ENCODE measurements at places on chromosomes 6 and 20.

GRCh38 chr6:25743868-25744267, 10.7 kb upstream of the SLC17A4 start:
- peak; percentile 2 for DNase-seq

DNA sequence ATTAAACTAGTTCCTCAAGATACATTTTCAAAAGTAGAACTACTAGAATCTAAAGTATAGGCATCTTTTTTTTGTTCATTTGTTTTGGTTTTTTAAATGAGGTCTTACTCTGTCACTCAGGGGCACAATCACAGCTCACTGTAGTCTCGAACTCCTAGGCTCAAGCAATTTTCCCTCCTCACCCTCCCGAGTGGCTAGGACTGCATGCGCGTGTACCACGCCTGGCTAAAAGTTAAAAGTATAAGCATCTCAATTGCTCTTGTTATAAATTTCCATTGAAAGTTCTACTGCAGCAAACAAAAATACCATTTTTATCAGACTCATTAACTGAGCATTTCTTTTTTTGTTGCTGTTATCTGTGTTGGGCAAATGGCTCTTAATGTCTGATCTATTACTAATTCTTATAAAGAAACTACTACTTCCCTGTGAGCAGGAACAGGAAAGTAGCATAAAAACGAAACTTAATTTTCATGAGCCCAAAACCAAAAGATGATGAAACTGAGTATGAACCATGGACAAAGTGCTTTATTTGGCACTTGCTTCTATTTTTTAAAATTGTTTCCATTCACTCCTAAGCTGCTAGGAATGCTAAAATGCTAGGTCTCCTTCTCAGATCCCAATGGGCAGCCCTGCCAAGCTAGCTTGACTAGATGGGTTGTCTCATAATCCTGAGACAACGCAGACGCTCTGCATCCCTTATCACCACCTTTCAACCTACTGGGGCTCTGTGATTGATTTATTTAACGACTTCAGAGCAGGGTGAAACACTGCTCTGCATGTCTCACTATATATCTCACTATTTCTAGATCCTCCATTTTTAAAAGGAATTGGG, 36.9 kb downstream of the TRPC4AP start:
- DNase-seq: peak; percentile 73

- DNase-seq: peak; percentile 64
These were observed 1.4 kb downstream of the ELOVL5 start for GRCh38 chr6:53347250-53347920.

DNA sequence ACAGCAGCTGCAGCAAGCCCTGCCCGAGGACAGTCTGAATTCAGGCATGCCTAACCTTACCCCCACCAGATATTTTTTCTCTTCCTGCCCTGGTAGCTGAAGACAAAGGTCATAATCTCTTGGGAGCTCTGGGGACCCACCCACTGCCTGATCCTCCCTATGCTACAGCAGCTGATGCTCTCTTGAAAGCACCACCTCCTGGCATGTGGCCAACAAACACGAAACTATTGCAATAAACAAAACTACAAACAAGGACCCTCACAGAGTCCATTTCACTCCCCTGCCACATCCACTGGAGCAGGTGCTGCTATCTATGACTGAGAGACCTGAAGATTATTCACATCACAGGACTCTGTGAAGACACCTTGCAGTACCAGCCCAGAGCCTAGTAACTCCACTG, 238.5 kb upstream of the HS3ST5 start:
- no peak for DNase-seq

DNA sequence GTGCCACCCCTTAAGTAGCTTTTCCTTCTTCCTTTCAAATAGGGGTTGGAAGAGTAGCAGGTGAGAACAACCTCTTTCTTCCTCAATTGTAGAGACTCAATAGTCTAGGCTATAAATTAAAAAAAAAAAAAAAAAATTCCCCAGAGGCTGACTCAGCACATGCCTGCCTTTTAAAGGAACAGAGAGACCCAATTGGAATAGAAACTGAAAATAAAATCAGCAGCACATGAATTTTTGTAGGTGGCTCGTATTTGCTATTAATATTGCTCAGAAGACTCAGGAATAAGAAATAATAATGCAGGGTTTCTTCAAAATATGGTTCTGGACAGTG, 19.3 kb downstream of the TOP1 start:
- peak; percentile 29 for DNase-seq

DNA sequence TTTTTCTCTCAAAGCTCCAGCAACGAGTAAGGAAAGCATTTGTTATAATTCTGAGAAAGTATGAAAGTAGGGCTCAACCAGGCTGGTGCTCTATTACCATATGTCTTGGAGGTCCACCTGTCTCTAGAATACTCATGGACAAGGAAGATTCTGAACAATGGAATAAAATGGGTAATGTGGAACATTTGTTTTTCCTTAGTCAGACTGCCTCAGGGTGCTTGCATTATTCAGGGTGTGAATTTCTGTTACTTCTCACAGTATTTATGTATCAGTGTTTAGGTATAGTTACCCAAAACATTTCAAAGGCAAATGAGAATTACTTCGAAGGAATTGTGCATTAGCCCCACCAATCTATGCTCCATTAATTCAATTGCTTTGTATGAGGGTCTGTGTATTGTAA, 586.2 kb upstream of the CITED2 start:
- DNase-seq: no peak

DNA sequence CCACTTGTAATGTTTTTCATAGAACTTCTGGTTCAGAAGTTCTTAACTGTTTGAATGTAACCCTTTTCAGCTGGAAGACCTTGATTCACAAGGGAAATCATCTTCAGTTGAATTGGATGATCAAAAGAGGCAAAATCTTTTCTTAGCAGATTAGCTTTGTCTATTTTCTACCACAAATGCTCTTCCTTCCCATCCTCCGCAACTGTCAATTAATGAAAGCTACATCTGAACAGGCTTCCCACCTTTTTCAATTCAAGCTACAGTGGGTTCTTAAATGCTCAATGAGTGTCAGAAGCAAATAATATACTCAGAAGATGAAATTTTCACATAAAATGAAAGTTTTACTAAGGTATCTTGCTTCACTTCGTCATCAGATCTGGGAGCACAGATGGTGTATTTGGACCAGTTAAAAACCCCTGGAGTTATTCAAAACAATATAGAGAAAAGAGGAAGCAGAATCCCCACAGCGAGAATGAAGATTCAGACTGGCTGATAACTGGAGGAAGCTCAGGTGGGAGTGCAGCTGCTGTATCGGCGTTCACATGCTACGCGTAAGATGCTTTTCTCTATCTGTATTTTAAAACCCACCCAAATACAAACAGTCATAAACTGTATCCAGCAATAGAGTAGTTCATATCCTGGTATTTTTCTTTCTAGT, 19.4 kb downstream of the QRSL1 start:
- no peak for DNase-seq

DNA sequence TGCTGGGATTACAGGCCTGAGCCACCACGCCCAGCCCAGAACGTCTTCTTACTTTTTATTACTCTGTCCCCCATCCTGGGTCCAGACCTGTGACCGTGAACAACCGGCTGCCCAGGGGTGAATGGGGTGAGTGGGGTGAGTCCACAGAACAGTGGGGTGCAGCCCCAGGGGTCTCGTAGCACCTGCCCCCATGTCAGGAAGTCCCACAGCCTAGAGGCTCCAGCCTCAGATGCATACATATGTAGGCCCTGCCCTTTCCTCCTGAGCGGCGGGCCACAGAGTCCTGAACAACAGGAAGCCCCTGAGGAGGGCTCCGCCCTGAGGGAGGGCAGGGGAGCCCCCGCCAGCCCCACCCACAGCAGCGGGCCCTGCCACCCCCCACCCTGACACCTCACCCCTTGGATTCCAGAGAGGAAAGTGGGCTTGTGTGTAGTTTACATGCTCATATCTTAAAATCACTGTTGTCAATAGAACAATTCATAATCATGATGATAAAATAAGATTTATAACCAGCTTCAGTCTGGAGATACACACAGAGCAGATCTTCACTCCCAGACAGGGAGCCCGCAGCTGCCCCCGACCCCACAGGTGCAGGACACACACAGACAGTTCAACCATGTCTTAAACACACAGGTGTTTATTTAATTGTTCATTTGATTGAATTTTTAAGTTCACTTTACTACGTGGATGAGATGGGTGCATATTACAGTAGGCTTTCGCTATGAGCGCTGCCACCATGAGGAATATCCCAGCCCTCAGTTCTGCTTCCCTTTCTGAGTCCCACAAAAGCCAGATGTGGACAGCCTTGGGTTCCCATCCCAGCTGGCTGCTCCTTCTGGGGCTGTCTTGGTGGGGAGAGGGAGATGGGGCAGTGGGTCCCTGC, 12.4 kb upstream of the GMEB2 start:
- DNase-seq: peak; percentile 78

DNA sequence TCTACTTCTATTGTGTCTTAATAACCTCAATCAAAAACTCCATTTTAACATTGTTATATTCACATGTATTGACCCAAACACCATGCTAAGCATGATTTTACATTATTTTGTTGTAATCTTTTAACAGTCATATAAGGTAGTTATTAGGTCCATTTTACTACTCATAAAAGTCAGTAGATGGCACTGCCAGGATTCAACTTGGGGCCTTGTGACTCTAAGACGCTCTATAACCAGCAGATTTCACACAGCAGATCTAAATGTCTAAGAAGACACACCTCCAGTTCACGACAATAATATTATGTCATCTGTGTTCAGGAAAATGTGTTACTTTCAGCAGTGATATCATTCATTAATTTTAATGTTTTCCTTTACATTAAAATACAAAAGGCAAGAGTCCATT, 88.0 kb downstream of the FRK start:
- DNase-seq: no peak

- no peak for DNase-seq
These were observed 329.5 kb downstream of the TPBG start for GRCh38 chr6:82693094-82693493.

- peak; percentile 82 for DNase-seq
These were observed 1.4 kb downstream of the MAPK13 start for GRCh38 chr6:36131511-36132245.

GRCh38 chr6:5990786-5991185, 15.9 kb downstream of the NRN1 start:
- DNase-seq: no peak

GRCh38 chr6:52994839-52995088, 320 bp downstream of the GSTA4 start:
- peak; percentile 14 for DNase-seq

GRCh38 chr6:11789744-11790143, 11.1 kb upstream of the ADTRP start:
- DNase-seq: no peak

- no peak for DNase-seq
These were observed 1139.3 kb downstream of the HACE1 start for GRCh38 chr6:103720393-103720792.

DNA sequence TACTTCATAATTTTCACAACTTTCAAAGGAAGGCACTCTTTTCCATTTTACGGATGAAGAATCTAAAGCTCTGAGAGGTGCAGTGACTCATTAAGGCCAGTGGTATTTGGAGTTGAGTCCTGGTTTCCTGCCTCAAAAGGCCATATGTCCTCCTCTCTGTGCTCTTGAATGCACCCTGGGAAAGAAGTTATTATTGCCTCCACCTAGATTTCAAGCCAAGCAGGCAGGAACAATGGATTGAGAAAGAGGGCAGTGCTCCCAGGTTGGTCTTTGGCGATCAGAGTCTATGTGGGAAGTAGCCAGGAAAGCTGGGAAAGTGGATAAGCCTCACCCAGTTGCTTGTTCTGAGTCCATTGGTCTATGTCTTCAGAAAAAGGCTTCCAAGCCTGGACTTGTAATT, 165.0 kb downstream of the MAFB start:
- no peak for DNase-seq

GRCh38 chr6:39178804-39179203, 50.5 kb downstream of the KCNK5 start:
- DNase-seq: no peak

DNA sequence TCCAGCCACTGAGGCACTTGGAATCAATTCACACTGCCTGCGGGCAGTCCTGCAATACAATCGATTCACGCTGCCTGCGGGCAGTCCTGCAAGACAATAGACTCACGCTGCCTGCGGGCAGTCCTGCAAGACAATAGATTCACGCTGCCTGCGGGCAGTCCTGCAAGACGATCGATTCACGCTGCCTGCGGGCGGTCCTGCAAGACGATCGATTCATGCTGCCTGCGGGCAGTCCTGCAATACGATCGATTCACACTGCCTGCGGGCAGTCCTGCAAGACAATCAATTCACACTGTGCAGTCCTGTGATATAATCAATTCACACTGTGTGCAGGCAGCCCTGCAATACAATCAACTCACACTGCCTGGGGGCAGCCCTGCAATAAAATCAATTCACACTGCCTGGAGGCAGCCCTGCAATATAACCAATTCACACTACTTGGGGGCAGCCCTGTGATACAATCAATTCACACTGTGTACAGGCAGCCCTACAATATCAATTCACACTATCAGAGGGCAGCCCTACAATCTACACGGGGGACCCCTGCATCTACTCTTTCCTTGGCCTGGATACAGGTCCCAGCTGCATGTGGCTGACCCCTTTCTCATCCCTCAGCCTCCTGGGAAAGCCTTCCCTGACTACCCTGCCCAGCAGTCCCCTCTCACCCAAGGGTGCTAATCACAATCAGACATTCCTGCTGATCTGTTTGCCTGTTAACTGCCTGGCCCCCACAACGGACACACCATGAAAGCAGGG, 10.4 kb downstream of the TAF4 start:
- no peak for DNase-seq

GRCh38 chr20:15805154-15805553, 768.1 kb downstream of the KIF16B start:
- no peak for DNase-seq

DNA sequence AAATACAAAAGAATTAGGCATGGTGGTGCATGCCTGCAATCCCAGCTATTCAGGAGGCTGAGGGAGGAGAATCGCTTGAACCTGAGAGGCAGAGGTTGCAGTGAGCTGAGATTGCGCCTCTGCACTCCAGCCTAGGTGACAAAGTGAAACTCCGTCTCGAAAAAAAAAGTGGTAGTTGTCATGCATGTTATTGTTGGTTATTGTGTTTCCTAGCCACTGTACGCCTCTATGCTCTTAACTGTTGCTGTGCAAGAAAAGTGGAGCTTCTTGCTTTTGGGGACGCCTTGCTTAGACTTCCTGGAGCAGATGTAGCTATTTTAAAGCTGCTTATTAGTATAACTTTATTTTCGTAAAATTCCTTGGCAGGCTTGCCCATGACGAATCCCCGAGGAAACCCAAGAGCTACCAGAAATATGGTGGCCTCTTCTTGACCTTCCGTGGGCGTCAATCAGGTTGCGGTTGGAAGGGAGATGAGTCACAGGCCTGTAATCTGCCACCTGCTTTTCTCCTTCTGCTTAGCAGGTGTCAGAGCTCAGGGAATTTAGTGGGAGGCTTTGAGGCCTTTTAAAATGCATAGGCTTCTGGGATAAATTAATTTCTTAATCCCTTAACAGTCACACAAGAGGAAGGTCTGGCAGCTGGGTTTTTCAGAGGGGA, 17.3 kb downstream of the GABRR2 start:
- peak; percentile 66 for DNase-seq

GRCh38 chr6:111201244-111201554, 113.9 kb downstream of the SLC16A10 start:
- no peak for DNase-seq

DNA sequence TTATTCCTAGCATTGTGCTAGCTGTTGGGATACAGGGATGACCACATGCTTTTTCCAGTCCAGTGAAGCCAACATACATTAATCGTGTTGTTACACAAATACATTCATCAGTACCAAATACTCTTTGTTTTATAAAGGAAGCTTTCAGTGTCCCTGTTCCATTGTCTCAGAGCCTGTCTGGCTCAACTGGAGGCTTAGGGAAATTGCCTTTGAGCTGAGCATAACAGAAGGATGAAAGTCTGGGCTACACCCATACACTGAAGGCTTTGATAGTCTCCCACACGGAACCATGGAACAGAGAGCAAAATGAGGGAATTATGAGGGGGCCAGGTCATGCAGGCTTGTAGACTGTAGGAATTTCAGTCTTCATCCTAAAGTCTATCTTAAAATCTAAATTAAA, 126.4 kb upstream of the KCNQ5 start:
- no peak for DNase-seq

All from activated CD4-positive, alpha-beta T cell treated with anti-CD3 and anti-CD28 coated beads, Interleukin-2, amount 50 U/mL, for 16 hours (primary cell).